Activated CD4-positive, alpha-beta T cell treated with anti-CD3 and anti-CD28 coated beads, Interleukin-2, amount 50 U/mL, for 48 hours (primary cell): ENCODE measurements at places on chromosomes 7 and 10.

DNA sequence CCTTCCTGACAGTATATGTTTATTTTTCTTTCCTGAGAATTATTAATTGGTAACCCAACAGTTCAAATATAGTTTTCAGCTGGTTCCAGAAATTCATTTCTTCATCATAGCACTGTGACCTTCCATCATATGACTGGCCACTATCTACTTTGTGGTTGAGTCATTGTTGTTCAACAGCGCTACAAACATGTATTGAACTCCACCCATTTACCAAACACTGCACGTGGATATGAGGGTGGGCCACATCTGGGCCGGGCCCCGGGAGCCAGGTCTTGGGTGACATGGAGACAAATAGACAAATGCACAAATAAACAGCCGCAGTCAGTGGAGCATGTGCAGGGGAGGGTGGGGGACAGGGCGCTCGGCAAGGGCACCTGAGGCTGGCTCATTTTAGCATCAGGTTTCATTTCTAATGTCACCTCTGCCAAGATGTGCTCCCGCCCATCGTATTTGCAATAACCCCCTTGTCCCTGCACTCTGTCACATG, 24.0 kb upstream of the EEPD1 start:
- no peak for DNase-seq

DNA sequence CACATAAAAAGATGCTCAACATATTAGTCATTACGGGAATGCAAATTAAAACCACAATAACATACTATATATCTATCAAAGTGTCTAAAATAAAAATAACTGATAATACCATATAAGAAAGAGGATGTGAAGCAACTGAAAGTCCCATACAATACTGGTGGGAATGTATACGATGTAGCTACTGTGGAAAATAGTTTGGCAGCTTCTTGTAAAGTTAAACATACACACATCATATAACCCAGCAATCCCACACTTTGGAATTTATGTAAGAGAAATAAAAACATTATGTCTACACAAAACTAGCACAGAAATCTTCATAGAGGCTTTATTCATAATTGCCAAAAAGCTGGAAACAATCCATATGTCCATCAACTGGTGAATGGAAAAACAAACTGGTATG, 10.5 kb upstream of the COMMD3 start:
- no peak for DNase-seq

- DNase-seq, result no peak
Measured at GRCh38 chr7:15667991-15668390, 18.5 kb downstream of the MEOX2 start.

DNA sequence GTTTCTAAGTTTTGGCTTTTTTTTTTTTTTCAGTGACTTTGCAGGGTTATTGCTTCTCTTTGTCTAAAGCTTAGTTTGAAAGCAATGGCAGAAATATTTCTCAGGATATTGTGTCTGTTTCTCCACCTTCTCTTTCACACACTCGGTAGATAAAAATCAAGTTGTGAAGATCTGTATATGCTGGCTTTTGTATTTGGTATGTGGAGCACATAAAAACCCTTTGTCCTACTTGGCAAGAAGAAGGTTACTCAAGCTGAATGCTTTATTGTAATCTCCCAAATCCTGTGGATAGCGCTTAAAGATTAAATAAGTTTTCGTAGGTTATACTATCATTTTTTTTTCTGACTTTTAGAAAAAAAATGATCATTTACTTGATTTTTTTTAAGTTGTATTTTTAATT, 172.4 kb downstream of the CDCA7L start:
- no peak for DNase-seq

- no peak for DNase-seq
Measured at GRCh38 chr10:121846555-121846954, 81.3 kb downstream of the ATE1 start.

GRCh38 chr10:48271047-48271730, 3.3 kb downstream of the FRMPD2 start:
- no peak for DNase-seq

GRCh38 chr10:117663750-117664149, 121.2 kb downstream of the EMX2 start:
- no peak for DNase-seq

DNA sequence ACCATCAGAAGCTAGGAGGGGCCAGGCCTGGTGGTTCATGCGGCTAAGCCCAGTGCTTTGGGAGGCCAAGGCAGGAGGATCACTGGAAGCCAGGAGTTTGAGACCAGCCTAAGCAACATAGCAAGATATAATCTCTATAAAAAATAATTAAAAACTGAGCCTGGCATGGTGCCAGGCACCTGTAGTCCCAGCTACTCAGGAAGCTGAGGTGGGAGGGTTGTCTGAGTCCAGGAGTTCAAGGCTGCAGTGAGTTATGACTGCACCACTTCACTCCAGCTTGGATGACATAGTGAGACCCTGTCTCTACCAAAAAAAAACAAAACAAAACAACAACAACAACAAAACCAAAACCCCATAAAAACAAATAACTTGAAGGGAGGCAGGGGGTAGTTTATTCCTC, 172.9 kb upstream of the FAM171A1 start:
- no peak for DNase-seq

DNA sequence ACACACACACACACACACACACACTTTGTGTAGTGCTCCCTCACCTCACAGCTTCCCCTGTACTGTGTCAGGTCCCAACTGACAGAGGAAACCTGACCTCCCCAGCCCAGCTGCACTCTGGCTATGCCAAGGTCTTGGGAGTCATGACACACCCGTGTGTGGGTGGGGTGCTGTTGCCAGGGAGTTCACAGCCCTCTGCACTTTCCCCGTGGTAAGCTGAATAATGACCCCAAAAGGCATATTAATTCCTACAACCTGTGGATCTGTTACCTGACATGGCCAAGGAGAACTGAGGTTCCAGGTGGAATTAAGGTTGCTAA, 8.9 kb upstream of the NANOS1 start:
- peak; percentile 16 for DNase-seq

- no peak for DNase-seq
Measured at GRCh38 chr7:26147030-26147429, 5.0 kb upstream of the NFE2L3 start.

GRCh38 chr10:71661060-71661622, 58.4 kb downstream of the C10orf105 start:
- DNase-seq, result no peak

DNA sequence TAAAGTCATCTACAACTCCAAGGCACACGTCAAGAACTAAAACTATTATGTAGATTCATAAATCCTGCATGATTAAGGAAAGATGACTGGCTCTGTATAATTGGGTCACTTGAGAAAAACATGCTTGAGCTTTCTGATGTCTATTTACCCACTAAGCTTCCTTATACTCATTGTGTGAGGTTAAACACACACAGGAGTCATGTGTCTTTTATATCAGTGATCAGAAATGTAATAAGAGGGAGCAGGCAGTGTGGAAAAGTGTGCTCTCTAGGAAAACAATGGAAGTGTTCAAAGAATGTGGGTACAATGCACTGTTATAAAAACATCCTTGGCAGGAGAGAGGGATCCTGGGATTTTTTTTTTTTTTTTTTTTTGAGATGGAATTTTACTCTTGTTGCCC, 108.6 kb upstream of the ARID5B start:
- DNase-seq, result no peak

GRCh38 chr10:133259602-133259989, 17.1 kb downstream of the ADAM8 start:
- DNase-seq, result no peak

GRCh38 chr7:117666031-117666430, 186.2 kb downstream of the CFTR start:
- DNase-seq, result no peak
